Stimulated activated CD4-positive, alpha-beta T cell treated with anti-CD3 and anti-CD28 coated beads, Interleukin-2, amount 100 ng/mL, for 4 hours (primary cell): ENCODE measurements at places on chromosomes 13 and 19.

DNA sequence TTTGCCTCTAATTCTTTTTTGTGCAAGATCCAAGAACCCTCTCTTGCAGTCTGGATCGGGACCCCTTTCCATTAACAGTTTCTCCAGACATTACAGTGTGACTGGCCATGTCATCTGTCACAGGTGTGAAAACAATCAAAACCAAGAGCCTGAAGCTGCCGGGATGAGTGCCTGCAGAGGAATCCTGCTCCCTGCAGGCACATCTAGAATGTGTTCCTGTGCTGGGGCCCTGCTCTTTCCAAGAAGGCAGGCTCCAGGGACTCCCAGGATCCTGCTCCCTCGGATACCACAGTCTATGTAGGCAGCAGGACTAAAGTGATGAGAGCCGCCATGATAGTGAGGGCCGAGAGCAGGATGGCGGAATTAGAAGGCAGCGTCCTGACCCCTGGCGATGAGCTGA lies 38.8 kb downstream of the CCDC169 start:
- no peak for DNase-seq

GRCh38 chr19:38569368-38569983 lies 48.3 kb downstream of the MAP4K1 start:
- no peak for DNase-seq

- DNase-seq: no peak
These were observed at the start of gene TLE2 for GRCh38 chr19:3029065-3029923. TLE2 (minus strand) TSS chr19:3029280; CDS start chr19:3028904, 376 bp downstream.

- no peak for DNase-seq
These were observed 113.6 kb upstream of the PCDH9 start for GRCh38 chr13:67343777-67344176.

DNA sequence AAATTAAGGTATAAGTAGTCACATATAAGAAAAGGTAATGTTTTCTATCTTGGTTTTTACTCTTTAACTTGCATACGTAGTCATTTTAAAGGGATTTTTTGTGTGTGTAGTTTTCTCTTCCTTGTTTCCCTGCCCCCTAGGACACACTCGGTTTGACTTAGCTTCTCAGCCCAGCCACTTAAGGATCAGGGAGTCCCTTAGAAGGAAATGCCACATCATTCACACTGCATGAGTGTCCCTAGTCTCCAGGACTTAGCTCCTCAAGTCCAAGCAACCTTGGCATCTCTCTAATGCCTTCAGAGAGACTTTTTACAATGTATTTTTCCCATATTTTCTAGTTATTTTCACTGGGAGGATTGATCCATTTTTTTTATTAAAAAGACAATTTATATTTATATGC lies 1407.7 kb downstream of the EFNB2 start:
- DNase-seq: no peak

GRCh38 chr19:41774515-41774980 lies 19.2 kb downstream of the CEACAM6 start:
- peak; percentile 48 for DNase-seq

GRCh38 chr13:19157461-19157860 lies 24.2 kb downstream of the TUBA3C start:
- DNase-seq: no peak

GRCh38 chr13:48570216-48570828 lies 37.4 kb upstream of the RCBTB2 start:
- no peak for DNase-seq

DNA sequence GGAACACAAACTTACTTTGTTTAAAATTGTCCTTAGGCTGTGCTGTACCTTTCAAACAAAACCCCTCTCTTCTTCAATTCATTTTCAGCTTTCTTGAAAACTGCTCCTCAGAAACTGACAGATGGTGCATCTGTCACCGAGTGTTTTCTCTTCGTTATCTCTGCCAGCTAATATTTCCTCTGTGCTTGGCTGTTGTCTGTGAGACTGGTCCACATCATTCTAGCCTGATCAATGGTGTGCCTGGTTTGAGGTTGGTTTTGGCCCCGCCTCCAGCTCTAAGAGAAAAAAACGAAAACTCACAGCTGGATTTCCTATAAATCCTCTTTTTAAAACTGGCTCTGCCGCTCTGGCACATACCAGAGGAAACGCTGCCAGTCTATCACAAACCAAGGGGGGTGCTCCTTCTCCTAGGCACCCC lies 79.7 kb downstream of the STARD13 start:
- DNase-seq: no peak

DNA sequence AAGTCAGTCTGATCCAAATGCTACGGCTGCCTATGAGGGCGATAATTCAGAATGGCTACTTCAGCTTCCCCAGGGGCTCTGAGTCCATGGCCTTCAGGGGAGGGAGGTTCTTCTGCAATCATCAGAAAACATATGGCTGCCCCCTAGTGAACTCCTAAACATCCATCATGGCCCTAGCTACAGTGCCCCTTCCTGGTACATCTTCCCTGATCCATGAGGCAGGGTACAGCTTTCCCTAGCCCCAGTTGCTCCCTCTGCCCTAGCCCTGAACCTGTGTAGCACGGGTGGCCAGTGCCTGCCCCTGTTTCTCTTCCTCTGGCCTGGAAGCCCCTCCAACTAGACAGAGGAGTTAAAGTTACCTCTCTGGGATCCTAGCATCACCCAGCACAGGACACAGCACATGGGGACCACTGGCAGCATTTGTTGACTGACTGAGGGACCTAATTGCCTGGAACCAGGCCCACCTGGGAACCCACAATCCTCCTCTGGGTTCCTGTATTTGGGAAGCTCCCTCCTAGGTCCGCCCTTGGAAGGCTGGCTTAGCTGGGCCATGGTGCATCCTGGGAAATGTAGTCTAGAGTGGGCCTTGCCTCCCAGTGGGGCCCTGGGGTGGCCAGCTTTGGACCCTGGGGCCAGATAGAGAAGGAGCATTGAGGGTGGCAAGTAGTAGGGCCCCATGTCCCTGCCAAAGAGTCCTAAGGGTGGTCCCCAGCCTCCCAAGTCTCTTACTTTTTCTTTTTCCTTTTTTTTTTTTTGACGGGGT lies 17.7 kb upstream of the SEMA6B start:
- DNase-seq: no peak

- DNase-seq: no peak
These were observed 4.2 kb upstream of the IZUMO2 start for GRCh38 chr19:50167314-50167721.
